ENCODE measurements at places on chromosomes 12 and 14. TPM values are rescaled to one million over a fixed set of nuclear protein-coding genes. Genes with fewer than 3 reads are reported as not detected.
A peak's percentile ranks its signal among the peaks of the same experiment; 100 is the strongest.

DNA sequence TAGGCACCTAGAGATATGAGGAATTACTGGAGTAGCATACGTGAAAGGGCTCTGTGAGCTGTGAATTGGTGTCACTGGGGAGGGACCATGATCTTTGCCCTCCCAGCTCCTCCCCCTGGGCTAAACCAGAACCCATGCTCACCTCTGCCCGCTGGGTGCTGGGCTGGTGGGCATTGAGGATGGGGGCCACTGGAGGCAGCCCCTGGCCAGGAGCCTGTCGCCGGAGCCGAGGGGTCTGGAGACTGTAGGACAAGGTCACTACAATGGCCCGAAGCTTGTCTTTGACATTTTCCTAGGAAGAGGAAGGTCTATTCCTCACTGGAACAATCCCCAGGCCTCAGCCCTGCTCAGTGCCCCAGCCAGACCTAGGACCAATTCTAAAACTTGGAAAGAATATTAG lies 11.6 kb downstream of the ITGA7 start:
- no peak for DNase-seq
- H3K4me3 ChIP-seq = no peak overlapping the region
- H3K4me1 ChIP-seq = no peaks in the 10 kb centered on the region
- H3K27me3 ChIP-seq = no peaks in the 10 kb centered on the region
- no peaks in the 10 kb centered on the region for H3K36me3 ChIP-seq
- no peak overlapping the region for H3K27ac ChIP-seq

DNA sequence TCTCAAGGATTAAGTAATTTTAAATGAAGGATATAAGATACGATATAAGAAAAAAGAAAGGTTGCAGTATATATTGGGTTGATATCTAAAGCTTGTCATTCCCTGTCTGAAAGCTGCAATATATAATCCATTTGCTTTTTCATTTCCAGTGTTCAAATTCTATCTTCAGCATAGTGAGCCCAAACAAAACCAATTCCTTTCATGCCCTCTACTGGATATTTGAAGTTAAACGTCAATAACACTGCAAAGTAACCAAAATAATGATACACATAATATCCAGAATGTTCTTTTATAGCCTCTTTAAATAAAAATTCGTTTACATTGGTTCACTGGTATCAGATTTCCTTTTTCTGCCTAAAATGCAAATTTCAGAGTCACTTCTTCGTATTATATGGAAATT lies 64.5 kb upstream of the DAAM1 start:
- no peaks in the 10 kb centered on the region for H3K36me3 ChIP-seq
- no peak overlapping the region for H3K4me3 ChIP-seq
- DNase-seq = peak; percentile 12
- no peak overlapping the region for H3K27ac ChIP-seq
- no peaks in the 10 kb centered on the region for H3K4me1 ChIP-seq
- H3K27me3 ChIP-seq = no peaks in the 10 kb centered on the region

- peak; percentile 21 for DNase-seq
- peaks cover 14% of the 10 kb centered on the region for H3K4me1 ChIP-seq
- no peak overlapping the region for H3K4me3 ChIP-seq
Measured at GRCh38 chr12:110023059-110023980, 24.1 kb downstream of the ANKRD13A start.

SSTR1 gene
- total RNA-seq = 2.3 TPM

DLST gene
- total RNA-seq = 106 TPM

GRCh38 chr12:109792992-109793391 lies 40.2 kb downstream of the TRPV4 start:
- H3K27ac ChIP-seq = no peak overlapping the region
- DNase-seq = no peak
- H3K27me3 ChIP-seq = no peaks in the 10 kb centered on the region
- no peak overlapping the region for H3K4me3 ChIP-seq
- no peaks in the 10 kb centered on the region for H3K4me1 ChIP-seq

DNA sequence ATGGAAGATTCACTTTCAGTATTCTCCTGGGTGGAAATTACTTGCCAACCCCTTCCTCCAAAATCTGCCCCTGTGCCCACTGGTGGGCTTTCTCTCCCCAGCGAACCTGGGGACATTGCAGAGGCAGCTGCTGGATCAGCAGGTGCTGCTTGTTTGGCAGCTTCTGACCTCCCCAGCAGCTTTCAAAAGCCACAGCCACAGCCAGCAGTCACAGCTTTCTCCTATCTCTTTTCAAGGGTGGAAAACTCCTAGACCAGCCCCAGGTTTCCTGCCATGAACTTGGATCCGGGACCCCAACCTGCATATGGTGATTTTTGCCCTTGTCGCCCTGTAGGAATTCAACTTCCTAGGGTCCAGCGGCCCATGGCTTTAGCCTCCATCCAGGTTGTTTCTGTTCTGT lies 330.8 kb downstream of the ADAMTS20 start:
- no peak overlapping the region for H3K4me3 ChIP-seq
- H3K4me1 ChIP-seq = no peaks in the 10 kb centered on the region
- no peaks in the 10 kb centered on the region for H3K27me3 ChIP-seq
- no peaks in the 10 kb centered on the region for H3K36me3 ChIP-seq
- peak; percentile 17 for DNase-seq

DNA sequence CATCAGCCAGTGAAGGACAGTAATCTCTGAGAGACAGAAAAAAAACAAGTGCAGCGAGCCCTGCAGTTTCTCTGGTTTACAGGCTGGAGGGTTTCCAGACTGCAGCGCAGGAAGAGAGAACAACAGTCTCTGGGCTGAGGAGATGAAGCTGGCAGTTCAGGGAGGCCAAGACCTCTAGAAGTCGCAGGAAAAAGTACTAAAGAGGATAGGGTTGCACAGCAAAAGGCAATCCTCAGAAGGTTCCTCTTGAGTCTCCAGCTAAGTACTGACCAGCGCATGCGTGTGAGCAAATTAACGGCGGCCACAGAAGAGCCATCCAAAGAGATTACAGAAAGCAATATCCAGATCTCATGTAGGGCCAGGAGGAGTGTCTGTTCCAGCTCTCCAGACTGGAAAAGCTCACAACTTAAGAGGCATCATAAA lies 12.2 kb upstream of the CCDC60 start:
- no peak for DNase-seq
- 0 out of 2 replicates have a peak, but pooled peaks cover 4% of the 10 kb centered on the region for H3K4me1 ChIP-seq
- H3K27me3 ChIP-seq = no peaks in the 10 kb centered on the region
- H3K27ac ChIP-seq = no peak overlapping the region
- no peak overlapping the region for H3K4me3 ChIP-seq

DNA sequence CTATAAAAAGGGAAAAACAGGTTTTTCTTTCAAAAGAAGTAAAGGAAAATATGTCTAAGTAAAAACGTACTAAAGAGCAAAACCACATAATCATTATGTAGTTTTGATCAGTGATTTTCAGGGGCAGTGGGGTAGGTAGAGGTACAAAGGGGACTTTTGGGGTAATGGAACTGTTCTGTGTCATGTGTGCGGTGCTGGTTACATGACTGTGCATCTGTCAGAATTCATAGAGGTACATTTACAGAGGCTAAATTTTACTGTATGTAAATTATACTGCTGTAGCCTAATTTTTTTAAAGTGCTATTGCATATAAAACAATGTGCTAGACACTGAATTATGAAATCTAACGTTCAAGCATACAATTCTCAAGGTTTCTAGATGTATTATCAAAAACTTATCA lies 2.0 kb downstream of the ESR2 start:
- no peak overlapping the region for H3K4me3 ChIP-seq
- H3K27me3 ChIP-seq = peaks cover 29% of the 10 kb centered on the region
- H3K27ac ChIP-seq = no peak overlapping the region

OR6C2 gene
- total RNA-seq = not detected

- H3K36me3 ChIP-seq = no peaks in the 10 kb centered on the region
- H3K27ac ChIP-seq = peak overlapping the region; percentile 91
- DNase-seq = peak; percentile 67
- H3K27me3 ChIP-seq = no peaks in the 10 kb centered on the region
Measured at GRCh38 chr12:12612358-12612757, 682 bp downstream of the CREBL2 start.

DNA sequence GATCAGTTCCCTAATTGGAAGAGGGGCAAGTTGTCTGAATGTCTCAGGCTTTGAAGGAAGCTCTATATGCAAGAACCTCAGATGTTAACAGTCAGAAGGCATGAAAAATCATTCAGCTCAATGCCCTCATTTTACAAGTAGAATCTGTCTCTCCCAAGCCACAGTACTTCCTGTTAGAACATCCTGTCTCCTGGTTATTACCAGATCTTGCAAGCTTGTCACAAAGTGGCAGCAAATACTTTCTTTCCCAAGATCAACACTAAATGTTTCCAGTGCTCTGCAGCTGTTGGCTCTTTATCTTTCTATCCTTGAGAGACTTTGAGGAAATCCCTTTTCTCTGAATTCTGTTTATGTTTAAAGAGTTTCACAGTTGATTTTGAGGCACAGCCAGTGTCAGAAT lies 235.5 kb downstream of the AKAP6 start:
- no peaks in the 10 kb centered on the region for H3K27me3 ChIP-seq
- H3K27ac ChIP-seq = no peak overlapping the region
- no peak overlapping the region for H3K4me3 ChIP-seq
- no peaks in the 10 kb centered on the region for H3K4me1 ChIP-seq
- DNase-seq = no peak

DNA sequence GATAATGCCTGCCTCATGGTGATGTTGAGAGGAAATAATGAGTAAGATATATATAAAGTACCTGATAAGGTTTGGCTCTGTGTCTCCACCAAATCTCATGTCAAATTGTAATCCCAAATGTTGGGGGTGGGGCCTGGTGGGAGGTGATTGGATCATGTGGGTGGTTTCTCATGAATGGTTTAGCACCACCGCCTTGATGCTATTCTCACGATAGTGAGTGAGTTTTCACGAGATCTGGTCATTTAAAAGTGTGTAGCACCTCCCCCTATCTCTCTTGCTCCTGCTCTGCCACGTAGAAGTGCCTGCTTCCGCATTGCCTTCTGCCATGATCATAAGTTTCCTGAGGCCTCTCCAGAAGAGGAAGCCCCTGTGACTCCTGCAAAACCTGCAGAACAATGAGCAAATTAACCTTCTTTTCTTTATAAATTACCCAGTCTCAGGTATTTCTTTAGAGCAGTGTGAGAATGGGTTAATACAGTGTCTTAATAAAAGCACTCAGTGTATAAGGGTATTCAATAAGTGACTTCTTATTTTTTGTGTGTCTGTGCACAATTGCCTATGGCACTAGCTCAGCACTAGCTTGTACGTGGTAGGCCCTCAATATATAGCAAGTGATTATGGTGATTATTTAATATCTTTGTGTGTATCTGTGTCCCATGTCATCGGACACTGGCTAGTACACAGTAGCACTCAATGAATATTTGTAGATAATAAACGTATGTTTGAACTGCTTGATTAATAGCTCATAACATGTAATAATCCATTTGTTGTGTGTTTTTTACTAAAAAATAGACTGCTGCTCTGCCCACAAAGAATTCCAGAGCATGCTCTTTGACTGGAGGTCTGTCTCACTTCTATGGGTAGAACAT lies 138.1 kb upstream of the LMNTD1 start:
- H3K4me1 ChIP-seq = peaks cover 35% of the 10 kb centered on the region
- no peaks in the 10 kb centered on the region for H3K36me3 ChIP-seq
- H3K27ac ChIP-seq = peak overlapping the region; percentile 16
- peak; percentile 2 for DNase-seq
- H3K4me3 ChIP-seq = peak overlapping the region; percentile 19

DNA sequence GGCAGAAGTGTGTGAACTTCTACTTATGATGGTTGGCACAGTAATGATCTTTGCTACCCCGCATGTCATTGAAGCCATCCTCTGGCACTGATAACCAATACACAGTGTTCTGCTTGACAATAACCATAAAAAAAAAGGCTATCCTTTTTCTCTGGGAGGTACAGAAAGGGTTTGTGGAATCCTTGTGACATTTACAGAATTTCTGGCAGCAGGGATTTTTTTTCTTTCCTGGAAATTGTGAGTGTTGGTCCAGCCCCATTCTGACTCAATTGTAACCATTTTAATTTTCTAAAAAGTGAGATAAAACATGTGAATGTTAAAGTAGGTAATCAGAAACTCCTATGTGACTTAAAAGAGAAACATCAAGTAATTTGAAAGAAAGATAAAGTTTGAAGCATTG lies 943.8 kb downstream of the TMTC2 start:
- H3K27me3 ChIP-seq = no peaks in the 10 kb centered on the region
- no peak overlapping the region for H3K27ac ChIP-seq
- no peak for DNase-seq
- H3K36me3 ChIP-seq = no peaks in the 10 kb centered on the region
- H3K4me3 ChIP-seq = no peak overlapping the region

DNA sequence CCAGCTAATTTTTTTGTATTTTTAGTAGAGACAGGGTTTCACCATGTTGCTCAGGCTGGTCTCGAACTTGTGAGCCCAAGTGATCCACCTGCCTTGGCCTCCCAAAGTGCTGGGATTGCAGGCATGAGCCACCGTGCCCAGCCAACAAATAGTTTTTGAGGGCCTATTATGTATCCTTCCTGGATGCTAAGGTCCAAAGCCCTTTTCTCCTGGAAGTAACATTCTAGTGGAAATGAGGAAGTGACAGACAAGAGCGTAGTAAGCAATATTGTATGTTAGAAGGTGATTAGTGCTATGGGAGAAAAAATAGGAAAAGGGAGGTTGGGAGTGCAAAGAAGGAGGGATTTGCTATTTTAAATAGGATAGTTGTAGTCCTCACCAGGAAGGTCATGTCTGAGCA lies 9.0 kb upstream of the CGRRF1 start:
- H3K27me3 ChIP-seq = no peaks in the 10 kb centered on the region
- no peaks in the 10 kb centered on the region for H3K4me1 ChIP-seq
- no peak for DNase-seq
- no peaks in the 10 kb centered on the region for H3K36me3 ChIP-seq
- H3K27ac ChIP-seq = no peak overlapping the region
- H3K4me3 ChIP-seq = no peak overlapping the region

SYCP3 gene
- 0.07 TPM for total RNA-seq

- no peak overlapping the region for H3K27ac ChIP-seq
- DNase-seq = no peak
Measured at GRCh38 chr12:120515496-120515895, 13.5 kb downstream of the COQ5 start.

DNA sequence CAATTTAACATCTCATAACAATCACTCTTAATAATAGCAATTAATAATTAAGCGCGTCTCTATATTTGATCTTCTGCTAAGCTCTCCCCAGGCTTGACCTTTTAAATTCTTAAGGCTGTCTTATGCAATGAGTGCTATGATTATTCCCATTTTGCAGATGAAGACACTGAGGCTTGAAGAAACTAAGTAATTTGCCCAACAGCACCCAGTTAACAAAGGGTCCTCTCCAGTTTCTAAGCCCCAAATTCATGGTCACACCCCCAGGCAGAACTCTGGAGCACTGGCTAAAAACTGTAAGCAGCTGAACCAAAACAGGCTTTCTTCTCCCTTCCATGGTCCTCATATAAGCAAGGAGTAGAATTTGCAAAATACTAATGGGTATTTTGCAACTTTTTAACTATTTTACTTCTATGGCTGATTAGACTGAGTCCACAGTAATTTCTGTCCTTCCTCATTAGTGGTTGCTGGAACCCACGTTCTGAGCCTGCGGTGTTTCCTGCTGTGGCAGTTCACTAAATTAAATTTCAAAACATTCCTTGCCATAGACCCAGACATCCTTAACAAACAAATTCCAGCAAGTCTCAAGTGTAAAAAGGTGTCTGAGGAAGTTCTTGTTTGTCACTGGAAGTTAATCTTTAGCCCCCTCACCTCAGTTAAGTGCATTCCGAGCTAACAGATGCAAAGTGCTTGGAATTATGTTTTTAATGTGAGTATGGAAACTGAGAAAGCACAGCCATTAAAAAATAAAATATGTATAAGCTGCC lies 76.5 kb downstream of the TMEM132D start:
- peak overlapping the region; percentile 74 for H3K27ac ChIP-seq
- H3K4me1 ChIP-seq = peaks cover 19% of the 10 kb centered on the region
- DNase-seq = peak; percentile 11
- no peaks in the 10 kb centered on the region for H3K36me3 ChIP-seq
- no peaks in the 10 kb centered on the region for H3K27me3 ChIP-seq

- no peak overlapping the region for H3K4me3 ChIP-seq
- H3K4me1 ChIP-seq = no peaks in the 10 kb centered on the region
- no peaks in the 10 kb centered on the region for H3K36me3 ChIP-seq
- H3K27me3 ChIP-seq = no peaks in the 10 kb centered on the region
Measured at GRCh38 chr12:21894792-21895595, 46.2 kb downstream of the ABCC9 start.
